HT-29 (cell line): ENCODE measurements at places on chromosomes 3 and 15.
A peak's percentile ranks its signal among the peaks of the same experiment; 100 is the strongest.

DNA sequence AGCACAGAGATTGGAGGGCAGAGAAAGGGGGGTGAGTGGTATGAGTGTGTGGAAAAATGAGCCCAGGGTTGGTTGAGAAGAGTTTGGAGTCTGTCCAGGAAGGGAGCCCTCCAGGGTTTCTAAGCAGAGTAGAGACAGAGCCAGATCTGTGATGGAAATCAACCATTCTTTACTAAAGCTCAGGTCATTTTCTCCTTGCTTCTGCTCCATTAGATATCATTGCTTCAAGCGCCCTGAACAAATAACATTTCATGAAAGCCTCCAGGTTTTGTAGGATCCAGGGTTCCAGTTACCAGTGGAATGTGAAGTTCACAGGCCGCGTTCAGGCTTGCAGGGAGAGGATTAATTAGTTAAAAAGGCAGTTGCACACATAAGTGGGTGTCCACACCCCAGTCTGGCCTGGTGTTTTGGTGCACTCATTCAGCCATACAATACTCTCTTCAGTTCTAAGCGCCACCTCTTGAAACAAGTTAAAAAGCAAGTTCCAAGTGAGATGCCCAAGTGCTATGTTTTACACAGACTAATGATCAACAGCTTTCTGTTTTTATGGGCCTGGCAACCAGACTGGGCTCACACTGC is 16.4 kb upstream of the BOC start:
- DNase-seq, result no peak

DNA sequence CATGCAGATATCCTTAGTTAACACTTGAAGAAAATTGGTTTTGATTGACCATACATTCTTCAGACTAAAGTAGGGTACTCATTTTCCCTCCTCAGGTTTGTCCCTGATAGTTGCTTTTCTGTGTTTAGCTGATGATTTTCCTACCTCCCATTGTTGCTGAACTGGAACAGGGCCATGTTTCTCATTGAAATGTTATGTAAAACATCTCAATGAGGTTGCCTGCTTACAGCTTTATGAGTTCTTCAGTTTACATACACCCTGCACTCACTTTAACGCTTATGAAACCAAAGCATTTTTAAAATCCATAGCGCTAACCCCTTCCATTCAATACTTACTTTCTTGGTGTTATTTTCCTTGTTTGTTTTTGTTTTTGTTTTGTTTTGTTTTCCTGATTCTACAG is 61.9 kb downstream of the HMG20A start:
- DNase-seq, result no peak

- DNase-seq, result no peak
Observed at GRCh38 chr3:25420885-25421284, 7.2 kb upstream of the RARB start.

GRCh38 chr3:123279121-123279520 is 77.4 kb downstream of the SEC22A start:
- DNase-seq, result no peak

GRCh38 chr3:169158379-169158778 is 505.1 kb downstream of the MECOM start:
- no peak for DNase-seq

GRCh38 chr15:43194795-43195194 is 9.6 kb downstream of the CCNDBP1 start:
- DNase-seq, result no peak

DNA sequence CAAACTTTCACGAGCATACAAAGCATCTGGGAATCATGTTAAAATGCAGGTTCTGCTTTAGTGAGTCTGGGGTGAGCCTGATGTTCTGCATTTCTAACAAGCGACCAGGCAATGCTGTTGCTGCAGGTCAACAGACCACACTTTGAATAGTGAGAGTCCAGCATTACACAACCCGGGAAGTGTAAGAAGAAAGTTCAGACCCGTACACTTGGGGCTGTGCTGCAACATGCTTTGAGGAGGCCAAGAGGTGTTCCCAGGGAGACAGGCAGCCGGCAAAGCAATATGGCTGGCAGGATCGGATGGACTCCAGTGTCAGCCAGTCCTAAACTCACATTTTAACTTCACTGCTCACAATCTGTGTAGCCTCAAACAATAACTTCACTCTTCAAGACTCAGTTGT is 134.2 kb downstream of the LIPC start:
- DNase-seq, result no peak

DNA sequence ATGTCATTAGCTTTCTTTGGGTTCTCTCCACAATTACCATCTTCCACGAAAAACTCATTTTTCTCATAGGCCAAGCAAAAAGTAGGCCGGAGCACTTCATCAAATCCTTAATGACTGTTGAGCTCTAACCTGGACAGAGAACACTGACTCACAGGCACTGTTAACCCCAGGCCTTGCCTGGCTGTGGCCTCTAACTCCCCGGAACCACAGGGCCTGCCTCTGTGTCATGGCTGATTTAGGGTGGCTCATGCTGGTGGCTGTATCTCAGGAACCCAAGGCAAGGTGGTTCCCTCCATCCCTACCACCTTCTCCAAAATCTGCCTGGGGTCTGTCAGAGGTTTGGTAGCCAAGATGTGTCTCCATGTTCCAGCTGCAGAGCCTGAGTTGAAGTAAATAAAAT is 3.6 kb downstream of the CRTAP start:
- DNase-seq, result no peak

DNA sequence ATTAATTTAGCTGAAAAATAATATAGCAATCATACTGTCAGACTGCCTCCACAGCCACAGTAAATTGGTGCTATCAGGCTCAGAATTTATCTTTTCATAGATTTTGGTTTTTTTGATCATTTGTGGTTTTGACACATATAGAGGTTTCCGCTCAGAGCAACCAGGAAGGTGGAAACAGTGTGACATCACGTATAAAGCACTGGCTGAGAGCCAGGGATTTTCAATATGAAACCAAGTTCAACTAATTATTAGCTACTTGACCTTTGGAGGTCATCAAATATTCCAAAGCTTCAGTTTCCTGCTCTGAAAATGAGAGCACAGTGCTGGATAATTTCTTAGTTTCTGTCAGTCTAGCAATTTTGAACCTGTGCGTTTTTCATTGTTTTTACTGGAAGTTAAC is 433.8 kb upstream of the SUCLG2 start:
- DNase-seq, result no peak

DNA sequence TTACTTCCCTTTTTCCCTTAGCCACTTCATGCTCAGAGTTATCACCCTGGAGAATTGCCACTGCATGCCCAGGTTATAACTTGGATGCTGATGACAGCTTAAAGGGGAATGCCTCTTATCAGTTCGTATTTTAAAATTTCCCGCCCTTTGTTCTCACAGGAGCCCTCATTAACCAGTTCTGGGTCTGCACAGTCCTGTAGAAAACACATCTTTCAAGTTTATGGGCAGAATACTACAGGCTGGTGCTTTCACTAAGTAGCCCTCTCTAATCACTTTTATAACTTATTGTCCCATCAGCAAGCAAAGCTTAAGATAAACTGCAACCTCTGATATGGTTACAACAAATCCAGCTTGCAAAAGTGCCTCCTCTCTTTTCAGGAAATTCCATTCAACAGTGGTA is 587.3 kb upstream of the UBE2E2 start:
- no peak for DNase-seq

GRCh38 chr15:66027268-66027805 is 158.0 kb downstream of the RAB11A start:
- peak; percentile 67 for DNase-seq

DNA sequence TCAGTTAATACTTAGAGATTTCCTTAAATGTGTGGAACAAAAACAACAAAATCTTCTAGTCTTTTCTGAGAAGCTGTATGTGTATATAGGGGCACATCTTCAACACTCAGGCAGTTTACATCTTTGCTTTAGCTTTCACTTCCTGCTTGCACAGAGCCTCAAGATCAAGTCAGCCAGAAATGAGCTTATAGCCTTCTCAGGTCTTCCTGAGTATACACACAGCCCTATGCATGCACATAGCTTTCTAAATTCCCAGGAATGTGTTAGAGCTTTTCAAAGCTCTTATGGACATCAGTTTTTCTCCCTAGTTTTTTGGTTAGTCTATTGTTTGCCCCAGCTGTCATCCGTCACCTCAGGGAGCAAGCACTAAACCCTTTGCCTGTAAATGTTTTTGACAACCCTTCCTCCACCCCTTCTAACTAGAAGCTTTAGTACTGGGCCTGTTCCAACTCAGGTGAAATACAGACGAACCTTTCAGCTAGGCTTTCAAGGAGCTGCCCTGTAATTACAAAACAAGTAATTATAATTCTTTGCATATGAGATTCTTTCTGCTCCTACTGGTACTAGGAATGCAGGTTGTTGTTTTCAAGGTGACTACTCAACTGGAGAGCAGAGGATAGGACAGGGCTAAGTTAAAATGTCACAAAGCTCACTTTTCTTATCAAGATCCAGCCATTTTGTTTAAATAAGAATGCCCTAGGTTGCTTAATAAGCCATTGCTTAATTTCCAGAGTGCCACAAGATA is 22.6 kb upstream of the MTMR10 start:
- DNase-seq, result no peak

DNA sequence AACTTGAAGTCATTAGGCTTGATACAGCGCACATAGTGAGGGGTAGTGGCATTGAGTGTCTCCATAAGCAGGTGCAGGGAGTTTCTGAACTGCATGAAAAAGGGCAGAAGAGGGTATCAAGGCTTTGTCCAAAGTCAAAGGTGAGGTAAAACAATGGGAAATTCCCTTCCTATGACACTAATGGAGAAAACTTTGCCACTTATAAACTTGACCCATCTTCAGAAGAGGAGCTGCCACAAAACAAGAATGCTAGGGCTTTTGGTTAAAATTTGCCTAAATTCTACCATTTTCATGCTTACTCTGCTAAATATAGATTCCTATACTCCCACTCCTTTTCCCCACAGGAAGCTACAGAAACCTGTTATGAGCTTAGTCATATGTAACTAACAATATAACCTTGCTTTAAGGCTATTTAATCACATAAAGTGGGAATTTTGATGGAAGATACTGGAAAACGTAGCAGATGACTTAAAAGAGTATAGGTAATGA is 87.5 kb upstream of the MYO5C start:
- no peak for DNase-seq

GRCh38 chr15:94324835-94325767 is 93.7 kb downstream of the MCTP2 start:
- DNase-seq, result peak; percentile 5
